KBM-7 (cell line): ENCODE measurements at places on chromosomes 6 and 20.

- DNase-seq = peak; percentile 68
These were observed 36.0 kb downstream of the CCN2 start for GRCh38 chr6:131914967-131915751.

DNA sequence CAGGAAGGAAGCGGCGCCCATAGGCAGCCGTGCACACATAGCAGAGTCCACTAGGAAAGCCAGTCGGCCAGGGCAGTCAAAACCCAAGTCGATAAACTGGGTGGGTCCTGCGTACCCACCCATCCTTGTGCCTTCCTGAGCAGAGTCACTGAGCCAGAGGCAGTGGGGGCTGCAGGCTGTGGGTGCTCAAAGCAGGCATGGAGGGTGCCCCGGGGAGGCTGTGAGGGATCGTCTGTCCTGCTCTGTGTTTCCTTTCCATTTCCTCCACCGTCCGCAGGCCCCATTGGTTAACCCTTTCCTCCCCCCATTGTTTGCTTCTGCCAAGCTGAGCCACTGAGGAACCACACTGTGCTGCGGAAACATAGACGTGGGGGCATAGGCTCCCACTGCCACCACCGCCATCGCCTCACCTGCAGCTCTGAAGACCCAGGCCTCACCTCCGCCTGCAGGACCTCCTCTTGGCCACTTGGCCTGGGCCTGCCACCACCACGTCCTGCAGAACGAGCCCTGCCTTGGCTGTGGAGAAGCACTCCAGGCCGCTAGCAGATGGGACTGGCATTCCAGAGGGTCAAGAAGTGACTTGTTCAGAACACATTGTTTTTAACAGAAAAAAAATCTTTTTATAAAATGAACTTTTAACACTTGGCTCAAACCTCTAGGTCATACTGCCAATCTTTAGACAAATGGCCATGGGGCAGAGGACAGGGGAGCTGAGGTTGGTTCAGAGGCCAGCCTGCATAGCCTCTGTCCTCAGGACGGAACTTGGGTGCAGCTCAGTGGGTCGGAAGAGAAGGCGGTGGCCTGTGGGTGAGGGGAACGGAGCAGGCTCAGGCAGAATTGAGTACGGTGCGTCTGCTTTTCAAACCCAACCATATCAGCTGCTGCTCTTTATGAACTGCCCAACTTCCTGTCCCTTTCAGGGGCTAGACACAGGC, 52.6 kb downstream of the TCP11 start:
- no peak for DNase-seq

DNA sequence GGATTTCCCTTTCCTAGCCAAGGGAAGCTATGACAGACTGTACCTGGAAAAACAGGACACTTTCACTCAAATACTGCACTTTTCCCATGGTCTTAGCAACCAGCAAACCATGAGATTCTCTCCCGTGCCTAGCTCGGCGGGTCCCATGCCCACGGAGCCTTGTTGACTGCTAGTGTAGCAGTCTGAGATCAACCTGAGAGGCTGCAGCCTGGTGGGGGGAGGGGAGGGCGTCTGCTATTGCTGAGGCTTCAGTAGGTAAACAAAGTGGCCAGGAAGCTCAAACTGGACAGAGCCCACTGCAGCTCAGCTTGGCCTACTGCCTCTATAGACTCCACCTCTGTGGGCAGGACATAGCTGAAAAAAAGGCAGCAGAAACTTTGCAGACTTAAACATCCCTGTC, 61.8 kb downstream of the EPM2A start:
- no peak for DNase-seq

DNA sequence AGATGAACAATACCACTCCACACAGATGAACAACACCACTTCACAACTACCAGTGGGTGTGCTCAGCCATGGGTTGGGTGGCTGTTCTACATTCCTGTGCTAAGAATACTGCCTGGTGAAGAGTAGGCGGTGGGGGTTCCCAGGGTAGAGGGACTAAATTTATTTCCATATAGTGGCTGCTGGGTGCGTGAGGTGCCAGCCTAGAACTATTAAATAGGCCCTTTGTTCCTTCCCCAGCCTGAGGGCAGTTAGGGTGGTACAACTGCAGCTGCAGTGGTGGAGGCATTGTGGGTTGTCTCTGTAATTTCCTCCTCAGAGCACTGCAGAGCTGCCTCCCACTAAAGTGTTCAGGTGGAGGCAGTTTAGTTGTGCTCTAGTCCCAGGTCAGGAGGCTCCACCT, 618.4 kb downstream of the MMUT start:
- DNase-seq = no peak

DNA sequence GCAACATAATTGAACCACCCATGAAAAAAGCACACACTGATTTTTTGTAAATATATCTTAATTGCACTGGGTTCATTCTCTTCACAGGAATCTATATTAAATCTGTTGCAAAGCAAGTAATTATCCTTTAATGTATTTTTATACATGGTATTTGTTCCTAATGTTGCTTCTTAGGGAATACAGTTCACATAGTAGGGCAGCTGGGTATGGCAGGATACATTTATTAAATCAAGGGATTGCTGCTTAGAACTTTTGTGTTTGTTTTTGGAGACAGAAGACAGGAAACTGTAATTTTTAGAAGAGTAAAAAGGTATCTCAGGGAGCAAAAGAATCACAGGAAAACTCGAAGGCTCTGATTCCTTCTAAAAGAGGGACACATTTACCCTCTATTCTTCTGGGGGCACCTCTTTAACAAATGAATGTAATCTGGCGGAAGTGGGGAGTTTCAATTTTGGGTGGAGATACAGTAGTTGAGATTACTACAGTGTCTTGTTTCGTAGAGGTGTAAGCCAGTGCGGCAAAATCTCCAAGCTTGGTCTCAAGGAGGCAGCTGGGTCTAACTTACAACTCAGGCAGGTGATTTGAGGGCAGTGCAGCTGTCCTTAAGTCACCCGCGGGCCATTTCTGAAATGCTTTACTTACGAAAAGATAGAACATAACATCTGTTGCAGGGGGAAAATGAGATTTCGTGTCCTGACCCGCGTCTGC, 812 bp upstream of the SMIM13 start:
- no peak for DNase-seq

DNA sequence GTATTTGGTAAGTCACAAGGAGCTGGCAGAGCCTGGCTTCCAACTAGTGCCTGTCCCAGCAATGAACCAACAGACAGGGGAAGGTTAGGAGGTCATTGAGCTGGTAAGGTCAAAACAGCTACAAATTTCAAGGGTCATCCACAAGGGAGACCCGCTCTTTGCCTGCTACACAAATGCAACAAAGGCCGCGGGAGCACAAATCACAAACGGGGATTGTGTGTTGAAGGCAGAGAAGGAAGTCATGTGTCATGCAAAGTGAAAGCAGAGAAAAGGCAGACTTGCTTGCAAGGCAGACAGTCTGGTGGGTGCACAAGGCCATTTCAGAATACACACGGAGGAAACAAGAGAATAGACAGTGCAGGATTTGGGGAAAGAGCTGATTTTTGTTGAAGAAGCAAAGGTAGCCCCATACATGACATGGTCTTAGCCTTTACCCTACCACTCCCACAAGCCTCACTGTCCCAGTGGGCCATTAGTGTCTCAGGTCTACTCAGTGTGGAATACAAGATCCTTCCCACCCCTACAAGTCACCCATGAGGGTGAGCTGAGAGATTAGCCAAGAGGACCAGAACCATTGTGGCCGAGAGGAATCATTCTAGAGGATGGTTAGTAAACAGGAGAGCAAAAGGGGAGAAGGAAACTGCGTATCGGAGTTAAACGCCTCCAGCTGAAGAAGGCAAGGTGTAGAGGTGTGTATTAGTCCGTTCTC, 18.1 kb upstream of the SAMHD1 start:
- no peak for DNase-seq

DNA sequence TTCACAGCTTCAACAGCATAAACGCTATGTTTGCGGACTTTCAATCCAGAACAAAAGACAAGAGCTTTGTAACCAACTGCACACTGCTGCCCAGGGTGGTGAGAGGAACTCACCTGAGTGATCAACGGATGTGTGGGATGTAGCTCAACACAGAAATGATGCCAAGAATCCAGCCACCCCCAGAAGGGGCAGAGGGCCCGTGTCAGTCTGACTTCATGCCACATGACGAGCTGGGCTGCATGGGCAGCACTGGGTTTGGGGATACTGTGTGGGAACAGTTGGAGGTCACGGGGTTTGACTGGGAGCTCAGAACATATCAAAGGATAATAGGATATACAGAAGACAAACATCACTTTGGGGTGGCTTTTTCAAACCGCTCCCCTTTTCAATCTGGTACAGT, 79.4 kb upstream of the TRAF3IP2 start:
- DNase-seq = no peak

GRCh38 chr20:3731944-3732326, 550 bp upstream of the HSPA12B start:
- DNase-seq = no peak

- no peak for DNase-seq
These were observed 8.3 kb downstream of the POM121L2 start for GRCh38 chr6:27303613-27304272.

GRCh38 chr6:150426198-150426597, 57.4 kb downstream of the IYD start:
- no peak for DNase-seq

- no peak for DNase-seq
These were observed 7.9 kb upstream of the SIRT5 start for GRCh38 chr6:13566500-13566899.

- DNase-seq = no peak
These were observed 145.2 kb downstream of the COL21A1 start for GRCh38 chr6:56102216-56102615.

GRCh38 chr6:157106487-157106886, 216.8 kb downstream of the TMEM242 start:
- no peak for DNase-seq

- DNase-seq = no peak
These were observed 102.3 kb downstream of the HTR1B start for GRCh38 chr6:77361018-77361417.

- DNase-seq = no peak
These were observed 117.0 kb upstream of the KCNG1 start for GRCh38 chr20:51139891-51140290.

GRCh38 chr6:169425628-169426370, 172.2 kb upstream of the THBS2 start:
- DNase-seq = no peak

- DNase-seq = no peak
These were observed 14.6 kb downstream of the TJAP1 start for GRCh38 chr6:43491750-43492661.

- DNase-seq = no peak
These were observed 110.2 kb downstream of the DACT2 start for GRCh38 chr6:168209420-168209819.

DNA sequence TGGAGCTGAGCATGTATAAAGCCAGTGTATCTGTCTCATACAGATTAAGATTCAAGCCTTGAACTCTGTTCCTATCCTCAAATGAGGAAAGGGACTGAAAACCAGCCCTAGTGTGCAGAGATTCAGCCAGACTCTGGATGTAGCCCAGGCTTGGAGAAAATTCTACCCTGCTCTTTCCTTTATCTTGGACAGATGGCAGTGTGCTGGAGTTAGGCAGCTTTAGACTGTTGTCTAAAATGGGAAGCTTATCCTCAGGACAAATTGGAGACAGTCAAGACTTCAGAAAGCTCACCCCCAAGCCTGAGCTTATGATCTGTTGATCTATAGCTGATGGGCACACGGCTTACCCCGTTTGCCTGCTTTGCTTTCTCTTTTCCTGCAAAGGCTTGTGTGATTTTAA, 1057.6 kb downstream of the KIF16B start:
- no peak for DNase-seq

- DNase-seq = peak; percentile 89
These were observed 104.9 kb upstream of the NXT1 start for GRCh38 chr20:23245553-23246181.

- no peak for DNase-seq
These were observed 39.5 kb downstream of the ID4 start for GRCh38 chr6:19876672-19877071.

DNA sequence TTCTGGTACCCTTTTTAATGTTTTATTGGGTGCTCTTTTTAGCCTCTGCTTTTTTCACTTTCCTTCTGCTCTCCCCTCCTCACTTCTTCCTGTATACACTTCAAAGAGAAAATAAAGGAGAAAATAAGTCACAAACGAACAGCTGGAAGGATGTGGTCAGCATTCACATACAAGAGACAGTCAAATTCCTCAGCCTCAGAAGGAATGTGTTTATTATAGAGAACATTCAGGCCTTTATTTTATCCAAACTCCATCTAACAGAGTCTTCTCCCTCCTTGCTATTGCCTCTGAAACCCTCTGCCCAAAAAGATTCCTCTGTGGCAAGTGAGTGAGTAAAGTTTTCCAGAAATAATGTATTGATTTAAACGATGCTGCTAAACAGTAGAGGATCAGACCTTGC, 490.4 kb downstream of the FRK start:
- no peak for DNase-seq

GRCh38 chr6:134400941-134401340, 83.0 kb upstream of the SGK1 start:
- DNase-seq = no peak

DNA sequence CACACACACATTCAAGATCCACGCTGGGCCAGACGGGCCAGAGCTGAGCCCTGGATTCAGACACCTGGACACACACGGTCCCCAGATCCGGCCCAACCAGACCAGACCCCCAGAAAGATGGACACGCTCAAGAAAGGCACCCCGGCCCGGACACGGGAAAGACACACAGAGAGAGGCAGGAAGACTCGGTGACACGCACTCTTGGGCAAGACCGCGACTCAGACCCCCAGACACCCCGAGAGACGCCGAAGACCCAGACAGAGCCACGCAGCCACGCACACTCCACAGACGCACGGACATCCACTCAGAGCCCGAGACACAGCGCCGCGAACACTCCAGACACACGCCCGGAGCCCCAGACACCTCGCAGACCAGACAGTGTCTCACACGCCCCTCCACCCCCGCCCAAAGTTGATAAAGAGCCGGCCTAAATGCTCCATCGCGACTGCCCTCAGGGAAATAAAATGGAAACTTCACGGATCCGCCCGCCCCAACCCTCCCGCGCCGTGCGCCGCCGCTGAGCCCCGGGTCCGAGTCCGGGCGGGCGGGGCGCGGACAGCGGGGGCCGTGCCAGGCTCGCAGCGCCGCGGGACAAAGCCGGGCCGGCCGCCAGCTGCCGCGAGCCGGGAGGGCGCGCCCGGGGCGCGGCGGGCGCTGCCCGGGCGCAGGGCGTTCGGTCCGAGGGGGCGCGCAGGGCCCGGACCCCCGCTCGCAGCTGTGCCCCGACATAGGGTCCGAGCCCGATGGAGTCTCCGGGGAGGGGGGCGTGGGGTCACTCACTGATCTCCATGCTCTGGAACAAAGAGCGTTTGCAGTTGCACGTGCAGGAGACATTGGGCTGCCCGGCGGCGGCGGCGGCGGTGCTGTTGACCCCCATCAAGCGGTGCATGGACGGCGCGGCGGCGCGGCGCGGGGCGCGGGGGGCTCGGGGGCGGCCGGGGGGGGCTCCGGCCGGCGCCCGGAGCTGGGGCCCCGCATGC, 831 bp downstream of the PMEPA1 start:
- DNase-seq = no peak

GRCh38 chr6:30244560-30244959, 31.4 kb upstream of the TRIM26 start:
- DNase-seq = no peak

DNA sequence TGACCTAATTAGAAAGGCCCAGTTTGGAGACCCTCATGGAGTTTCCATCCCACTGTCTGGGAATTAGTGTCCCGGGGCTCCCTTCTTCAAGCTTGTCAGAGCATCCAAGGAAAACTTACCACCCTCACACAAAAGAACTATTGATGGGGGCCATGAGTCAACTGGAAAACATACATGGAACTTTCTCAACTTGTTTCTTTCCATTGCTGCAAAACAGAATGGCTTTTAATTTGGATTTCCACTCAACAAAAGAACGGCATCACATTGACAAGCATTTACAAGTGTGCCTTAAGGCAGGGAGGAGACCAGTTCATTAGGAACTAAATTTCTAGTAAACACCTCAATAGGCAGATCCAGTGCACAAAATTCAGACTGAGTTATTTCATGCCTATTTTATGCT, 289.1 kb upstream of the PREP start:
- no peak for DNase-seq
